Cardiac septum (tissue), 1 donor: ENCODE measurements at places on chromosomes 12 and 14. TPM values are rescaled to one million over a fixed set of nuclear protein-coding genes. Genes with fewer than 3 reads are reported as not detected.

DNA sequence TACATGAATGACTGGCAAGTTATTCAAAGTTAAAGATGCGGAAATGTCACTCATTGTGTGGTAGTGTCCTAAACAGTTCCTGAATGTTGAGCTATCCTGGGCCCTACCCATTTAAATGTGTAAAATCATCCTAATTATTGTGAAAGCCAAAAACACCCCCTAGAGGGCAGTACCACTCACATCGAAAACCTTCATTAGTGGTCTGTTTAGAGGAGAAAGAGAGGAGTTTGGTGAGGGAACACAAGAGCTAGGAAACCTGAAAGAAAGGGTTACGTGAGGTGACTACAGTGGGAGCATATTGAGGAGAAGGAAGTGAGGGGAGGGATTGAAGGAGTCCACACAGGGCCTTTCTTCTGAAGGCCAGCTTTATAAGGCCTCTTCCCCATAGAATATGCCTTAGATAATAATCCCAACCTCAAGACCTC, 2.5 kb upstream of the TEP1 start:
- DNase-seq: no peak

DNA sequence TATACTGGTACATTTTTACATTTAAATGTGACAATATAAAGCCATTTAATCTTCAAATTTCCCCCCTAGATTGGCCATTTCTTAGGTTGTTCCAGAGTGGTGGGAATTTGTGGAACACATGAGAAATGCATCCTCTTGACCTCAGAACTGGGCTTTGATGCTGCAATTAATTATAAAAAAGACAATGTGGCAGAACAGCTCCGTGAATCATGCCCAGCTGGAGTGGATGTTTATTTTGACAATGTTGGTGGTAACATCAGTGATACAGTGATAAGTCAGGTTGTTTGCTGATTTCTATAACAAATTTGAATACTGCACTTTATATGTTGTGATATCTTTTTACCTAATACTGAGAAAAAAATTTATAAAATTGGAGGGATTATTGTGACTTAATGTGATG, 7.6 kb upstream of the ZNF410 start:
- DNase-seq: no peak

- DNase-seq: no peak
Measured at GRCh38 chr12:24152270-24152669, 202.8 kb upstream of the SOX5 start.

- no peak for DNase-seq
Measured at GRCh38 chr12:12979126-12979525, 20.9 kb downstream of the HEBP1 start.

LMO3 gene
- total RNA-seq: 0.38 TPM

C1S gene
- total RNA-seq: 69.0 TPM

- DNase-seq: no peak
Measured at GRCh38 chr12:76252031-76252430, 96.2 kb downstream of the BBS10 start.

DNA sequence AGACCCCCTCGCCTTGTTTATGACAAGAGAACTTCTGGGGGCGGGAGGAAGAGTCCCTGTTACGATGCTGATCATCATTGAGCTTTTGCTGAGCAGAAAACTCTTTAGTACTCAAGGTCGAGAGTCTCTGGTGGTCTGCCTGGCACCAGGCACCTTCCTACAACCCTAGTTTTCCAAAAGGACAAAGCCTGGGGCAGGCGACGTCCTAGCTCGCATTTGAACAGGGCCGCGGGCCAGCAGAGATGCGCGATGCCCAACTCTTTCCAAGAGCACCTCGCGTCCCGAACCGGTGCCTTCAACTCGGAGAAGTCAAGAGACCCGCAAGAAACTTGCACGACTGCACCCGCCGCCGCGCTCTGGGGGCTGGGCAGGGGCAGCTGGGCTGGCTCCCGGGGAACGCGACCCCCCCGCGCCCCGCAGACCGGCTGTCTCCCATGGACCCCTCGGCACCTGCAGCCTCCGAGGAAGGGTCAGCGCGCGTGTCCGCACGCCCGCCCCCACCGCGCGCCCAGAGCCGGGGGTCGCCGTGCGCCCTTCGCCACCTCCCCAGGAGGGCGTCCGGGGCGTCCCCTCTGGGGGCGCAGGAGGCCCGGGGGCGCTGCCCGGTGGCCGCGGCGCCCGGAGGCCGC, 377 bp upstream of the BCL7A start:
- no peak for DNase-seq
